Body of pancreas (tissue), 4 donors: ENCODE measurements at places on chromosomes 13 and 19. TPM values are rescaled to one million over a fixed set of nuclear protein-coding genes. Genes with fewer than 3 reads are reported as not detected.

The KRTDAP gene
- total RNA-seq, result not detected

DNA sequence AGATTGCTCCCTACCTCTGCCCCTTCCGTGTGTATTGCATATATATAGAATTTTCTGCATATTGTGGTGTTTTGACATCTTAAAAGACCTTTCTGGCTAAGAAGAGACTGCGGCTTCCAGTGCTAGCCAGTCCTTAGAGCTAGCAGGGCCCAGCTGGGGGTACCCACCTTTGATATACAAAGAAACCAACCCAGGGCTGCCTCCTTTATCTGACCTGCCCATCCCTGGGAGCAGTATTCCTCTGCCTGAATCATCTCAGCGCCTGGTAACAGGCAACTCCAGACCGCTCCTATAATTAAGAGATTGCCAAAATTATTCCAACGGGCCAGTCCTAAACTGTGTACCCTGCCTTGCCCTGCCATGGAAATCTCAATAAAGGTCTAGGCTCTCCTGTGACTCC lies 186.3 kb upstream of the RNF113B start:
- no peak for DNase-seq

The WDR88 gene
- not detected for total RNA-seq

GRCh38 chr19:33048806-33049676 lies 15.6 kb downstream of the RHPN2 start:
- peak; percentile 48 for DNase-seq

DNA sequence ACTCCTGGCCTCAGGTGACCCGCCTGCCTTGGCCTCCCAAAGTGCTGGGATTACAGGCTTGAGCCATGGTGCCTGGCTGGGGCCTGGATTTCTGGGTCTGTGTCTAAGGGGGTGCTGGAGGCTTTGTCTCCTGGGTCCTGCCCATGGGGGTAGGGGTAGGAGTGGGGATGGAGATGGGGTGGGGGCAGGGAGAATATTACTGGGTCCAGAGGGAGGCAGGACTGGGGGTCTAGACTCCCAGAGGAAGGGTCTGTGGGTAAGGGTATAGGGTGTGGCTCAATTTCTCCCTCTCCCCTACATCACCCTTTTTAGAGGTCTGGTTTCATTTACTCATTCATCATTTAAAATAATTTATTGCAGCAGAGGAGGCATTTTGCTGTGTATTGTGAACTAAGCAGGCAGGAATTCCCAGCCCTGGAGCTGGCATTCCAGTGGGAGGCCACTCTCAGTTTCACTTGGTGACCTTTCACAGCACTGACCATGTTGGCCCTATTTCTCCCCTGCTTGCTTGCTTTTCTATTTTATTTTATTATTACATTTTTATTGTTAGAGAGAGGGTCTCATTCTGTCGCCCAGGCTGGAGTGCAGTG lies 810 bp upstream of the NFKBID start:
- DNase-seq, result no peak

- DNase-seq, result peak; percentile 65
Observed at GRCh38 chr13:45280751-45281634, 60.0 kb downstream of the TPT1 start.

DNA sequence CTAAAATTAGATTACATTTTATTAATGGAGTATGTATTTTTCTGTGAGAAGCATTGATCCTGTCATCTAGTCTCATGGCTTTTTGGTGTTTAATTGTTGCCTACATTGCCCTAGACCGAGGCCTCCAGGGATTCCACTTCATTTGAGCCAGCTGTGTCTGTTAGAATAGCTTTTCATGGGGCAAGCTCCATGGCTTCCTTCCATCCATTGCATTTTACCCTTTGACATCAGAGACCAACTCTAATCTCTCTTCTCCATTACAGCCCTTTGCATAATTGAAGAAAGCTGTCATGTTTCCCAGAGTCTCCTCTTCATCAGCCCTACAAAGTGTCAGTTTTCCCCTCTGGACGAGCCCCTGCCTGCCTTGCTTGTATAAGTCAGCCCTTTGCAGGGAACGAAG lies 70.6 kb downstream of the MTUS2 start:
- DNase-seq, result no peak

DNA sequence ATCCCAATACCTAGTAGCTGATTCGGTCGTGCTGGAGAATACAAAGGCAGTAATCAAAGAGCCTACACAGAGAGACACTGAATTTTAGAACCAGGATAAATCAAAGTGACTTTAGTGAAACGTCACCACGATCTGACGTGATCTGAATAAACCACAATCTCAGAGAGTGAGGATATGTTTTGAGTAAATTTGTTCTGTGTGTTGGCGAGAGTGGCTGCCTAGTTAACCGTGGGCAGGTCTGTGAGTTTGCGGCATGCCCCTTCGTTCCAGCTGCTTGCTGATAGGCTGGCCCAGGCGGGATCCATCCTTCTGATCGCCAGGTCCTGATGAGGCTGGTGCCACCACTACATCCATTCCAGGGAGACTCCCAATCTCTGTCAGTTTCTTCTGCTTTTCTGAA lies 40.4 kb downstream of the LRCH1 start:
- no peak for DNase-seq

The ETHE1 gene
- total RNA-seq, result 21.1 TPM

The OR7C1 gene
- total RNA-seq, result not detected

The FCER2 gene
- not detected for total RNA-seq

The ZNF667 gene
- 1.3 TPM for total RNA-seq

- no peak for DNase-seq
Observed at GRCh38 chr13:83622422-83622784, 259.9 kb downstream of the SLITRK1 start.

DNA sequence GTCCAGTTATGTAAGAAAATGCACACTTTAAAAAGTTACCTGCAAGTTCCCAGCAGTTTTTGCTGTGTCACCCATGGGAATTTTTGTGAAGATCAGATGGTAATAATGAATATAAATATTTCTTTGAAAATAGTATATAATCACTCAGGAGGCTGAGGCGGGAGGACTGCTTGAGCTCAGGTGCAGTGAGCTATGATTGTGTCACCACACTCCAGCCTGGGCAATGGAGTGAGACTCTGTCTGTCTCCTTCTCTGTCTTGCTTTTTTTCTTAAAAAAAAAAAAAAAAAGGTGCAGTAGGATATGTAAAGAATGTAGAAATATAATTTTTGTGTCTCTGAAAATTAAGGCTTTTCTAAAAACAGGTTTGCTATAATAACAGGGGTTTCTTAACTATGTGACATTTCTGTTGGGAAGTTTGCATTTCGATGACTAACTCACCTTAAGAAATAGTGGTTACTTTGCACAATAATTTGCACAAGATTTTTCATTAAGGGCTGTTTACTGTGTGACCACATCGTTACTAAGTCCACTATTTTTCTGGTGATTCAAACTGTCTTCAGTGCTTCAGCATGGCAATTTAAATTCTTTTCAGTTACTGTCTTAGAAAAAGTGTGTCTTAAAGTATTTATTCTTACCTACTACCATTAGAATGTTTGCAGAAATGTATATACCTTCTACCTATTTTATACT lies 37.3 kb downstream of the DNAJC3 start:
- DNase-seq, result no peak

DNA sequence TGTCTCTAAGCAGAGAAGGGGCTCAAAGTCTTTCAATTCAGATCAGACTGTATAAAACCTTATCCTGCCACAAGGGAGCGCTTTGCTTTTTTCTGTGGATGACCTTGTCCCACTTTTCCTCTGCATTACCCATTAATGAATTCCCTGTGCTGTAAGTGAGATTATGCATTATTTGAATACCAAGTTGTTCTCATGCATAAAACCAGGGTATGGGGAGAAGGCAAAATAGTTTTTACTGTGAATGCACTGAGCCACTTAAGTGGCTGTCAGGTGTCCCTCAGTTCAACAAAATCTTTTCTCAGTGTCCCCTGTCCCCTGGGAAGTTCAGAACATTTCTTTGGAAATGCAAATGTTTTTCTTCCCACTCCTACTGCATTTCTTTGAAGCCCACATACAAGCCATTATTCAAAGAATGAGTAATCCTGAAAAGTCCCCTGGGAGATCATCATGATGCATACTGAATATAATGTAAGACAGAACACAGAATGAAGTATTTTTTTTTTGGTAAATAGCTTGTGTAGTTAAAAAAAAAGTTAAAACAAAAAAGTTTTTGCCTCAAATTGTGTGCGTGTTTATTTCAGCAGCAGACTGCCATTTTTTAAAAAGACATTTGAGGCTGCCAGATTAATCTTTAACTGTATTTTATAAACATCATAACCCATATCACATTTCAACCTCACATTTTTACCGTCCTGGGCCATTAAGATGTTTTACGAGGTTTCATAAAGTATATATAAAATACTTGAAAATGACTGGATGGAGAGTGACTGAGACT lies 506.7 kb upstream of the PCDH9 start:
- DNase-seq, result peak; percentile 5

DNA sequence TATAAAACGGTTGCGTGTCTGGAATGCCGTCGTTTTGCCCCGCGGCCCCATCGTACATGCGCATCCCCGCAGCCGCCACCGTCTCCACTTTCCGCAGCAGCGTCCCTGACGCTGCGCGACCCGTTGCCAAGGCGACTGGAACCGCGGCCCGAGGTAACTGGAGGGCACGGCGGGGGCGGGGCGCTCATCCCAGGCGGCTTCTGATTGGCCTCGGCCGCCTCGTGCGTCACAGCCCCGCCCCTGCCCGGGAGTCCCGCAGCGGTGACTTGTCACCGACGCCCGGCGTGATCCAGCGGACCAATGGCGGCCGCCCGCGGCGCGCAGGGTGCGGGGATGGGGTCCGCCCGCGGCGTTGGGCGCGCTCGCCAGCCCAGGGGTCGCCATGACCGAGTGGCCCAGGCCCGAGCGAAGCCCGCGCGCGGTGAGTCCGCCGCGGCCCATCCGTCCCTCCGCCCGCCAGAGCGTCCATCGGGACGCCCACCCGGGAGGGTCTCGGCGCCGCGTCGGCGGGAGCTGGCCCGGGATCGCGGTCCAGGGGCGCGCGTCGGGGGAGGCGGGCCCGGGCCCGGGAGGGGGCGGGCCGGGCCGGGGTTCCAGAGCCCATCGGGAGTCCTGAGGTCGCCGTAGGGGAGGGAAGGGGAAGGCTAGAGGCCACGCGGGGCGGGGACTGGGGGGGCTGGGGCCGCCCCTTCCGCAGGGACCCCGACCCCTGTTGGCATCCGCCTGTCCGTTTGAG lies at the start of gene ZSCAN1:
Gene ZSCAN1, plus strand, starts transcription at position 285 of the 736 bp plus-strand sequence. CDS start 3,812 bp downstream, outside the sequence.
- DNase-seq, result peak; percentile 90

DNA sequence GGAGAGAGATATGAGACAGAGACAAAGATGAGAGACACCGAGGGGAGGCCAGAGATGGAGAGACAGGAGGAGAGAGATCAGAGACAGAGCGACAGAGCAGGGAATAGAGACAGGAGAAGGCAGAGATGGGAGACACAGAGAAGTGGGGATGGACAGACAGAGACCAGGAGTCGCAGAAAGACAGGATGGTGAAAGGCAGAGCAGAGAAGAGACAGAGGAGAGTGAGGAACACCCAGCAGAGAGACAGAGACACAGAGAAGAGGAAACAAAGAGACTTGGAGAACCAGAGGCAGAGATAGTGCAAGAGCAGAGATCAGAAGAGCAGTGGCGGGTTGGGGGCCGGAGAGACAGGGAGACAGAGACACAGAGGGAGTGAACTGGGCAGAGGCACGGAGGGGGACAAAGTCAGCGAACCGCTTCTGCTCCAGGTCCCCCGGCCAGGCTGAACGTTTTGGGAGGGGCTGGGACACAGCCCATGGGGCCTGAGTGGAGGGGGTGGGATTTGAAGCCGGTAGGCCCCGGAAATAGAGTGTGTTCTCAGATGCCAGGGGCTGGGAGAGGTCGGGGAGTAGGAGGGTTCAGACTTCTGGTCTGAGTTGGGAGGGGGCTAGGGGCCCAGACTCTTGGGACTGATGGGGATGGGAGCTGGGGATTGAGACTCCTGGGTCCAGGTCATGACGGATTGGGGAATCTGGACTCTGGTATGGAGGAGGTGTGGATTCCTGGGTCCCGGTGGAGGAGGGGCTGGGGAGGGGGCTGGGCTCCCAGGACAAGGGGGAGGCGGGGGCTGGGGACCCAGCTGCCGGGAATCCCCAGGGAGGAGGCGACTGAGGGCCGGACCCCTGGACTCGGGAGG lies 654 bp downstream of the ZNF579 start:
- DNase-seq, result no peak

DNA sequence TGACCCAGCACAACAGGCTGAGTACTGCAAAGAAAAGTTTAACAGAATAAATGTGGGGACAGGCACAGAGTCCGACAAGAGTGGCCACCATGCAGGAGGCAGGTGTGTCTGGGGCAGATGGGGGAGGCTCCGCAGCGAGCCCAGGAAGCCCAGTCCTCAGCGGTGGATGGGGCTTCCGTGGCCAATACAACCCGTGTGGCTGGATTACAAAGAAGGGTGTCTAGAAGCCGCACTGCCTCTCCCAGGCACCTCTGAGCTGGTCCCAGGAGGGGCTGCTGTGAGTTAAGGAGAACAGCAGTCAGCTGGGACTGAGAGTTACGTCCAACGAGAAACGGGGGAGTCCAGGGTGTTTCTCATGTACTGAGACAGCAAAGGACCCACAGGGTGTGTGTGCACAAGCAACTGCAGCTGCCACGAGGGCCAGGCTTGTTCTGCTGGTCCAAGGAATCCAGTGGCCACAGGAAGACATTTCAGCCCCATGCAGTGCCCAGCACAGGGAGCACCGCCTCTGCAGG lies 70.2 kb downstream of the SPACA7 start:
- DNase-seq, result no peak

GRCh38 chr19:4916292-4917082 lies 7.2 kb downstream of the UHRF1 start:
- DNase-seq, result no peak

DNA sequence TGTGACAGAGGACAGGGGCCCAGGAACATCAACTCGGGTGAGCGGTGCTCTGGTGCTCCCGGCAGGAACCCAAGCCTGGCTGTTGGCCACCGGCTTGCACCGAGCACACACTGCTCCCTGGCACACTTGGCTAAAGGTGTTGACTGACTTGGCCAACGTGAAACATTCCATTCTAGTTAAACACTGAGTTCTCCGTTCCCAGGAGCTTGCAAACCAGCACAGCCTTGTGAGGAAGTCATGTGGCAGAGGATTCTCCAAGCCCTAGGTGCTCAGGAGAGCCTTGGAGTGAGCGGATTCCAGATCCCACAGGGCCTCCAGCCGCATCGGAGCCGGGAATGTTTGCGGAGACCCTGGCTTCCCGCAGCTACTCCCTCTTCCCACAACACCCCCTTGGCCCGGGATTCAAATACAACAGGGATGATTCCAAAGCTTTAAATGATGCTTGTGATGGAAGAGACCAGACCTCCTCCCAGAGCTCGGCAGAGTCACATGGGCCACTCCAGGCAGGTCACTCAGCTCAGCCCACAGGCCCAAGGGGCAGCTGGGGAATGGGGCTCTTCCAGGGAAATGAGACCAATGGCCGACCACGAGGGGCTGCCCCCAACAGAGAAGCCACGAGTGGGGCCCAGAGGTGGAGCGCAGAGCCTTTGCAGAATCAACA lies 2.9 kb downstream of the C13orf46 start:
- peak; percentile 96 for DNase-seq

The KLK15 gene
- total RNA-seq, result not detected

- no peak for DNase-seq
Observed at GRCh38 chr13:104937881-104938280, 1597.6 kb downstream of the EFNB2 start.

The ITGBL1 gene
- total RNA-seq, result 10.4 TPM
